ENCODE measurements at places on chromosomes 11 and 22.

- no peak for DNase-seq
Observed at GRCh38 chr11:3123305-3123704, 41.8 kb downstream of the OSBPL5 start.

DNA sequence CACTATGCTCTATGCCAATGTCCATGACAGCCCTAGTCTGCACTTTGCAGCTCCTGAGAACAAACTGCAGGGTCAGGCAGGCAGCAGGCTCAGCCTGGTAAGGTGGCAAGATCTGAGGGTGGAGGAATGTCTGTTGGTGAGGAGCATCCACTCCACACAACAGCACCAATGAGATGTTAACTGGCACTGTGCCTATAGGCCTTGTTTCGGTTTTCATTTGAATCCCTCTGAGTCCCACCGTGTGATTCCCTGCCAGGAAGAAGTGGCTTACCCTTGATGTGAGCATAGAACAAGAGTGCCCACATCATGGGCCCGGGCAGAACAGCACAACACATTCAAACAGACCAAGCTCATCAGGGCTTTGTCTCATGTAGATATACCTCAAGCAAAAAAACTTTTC, 44.1 kb upstream of the CHRM4 start:
- DNase-seq, result no peak

- DNase-seq, result peak; percentile 27
Observed at GRCh38 chr22:30459181-30460052, 12.4 kb downstream of the SEC14L3 start.

- no peak for DNase-seq
Observed at GRCh38 chr11:125943661-125944349, 2.0 kb upstream of the VSIG10L2 start.

DNA sequence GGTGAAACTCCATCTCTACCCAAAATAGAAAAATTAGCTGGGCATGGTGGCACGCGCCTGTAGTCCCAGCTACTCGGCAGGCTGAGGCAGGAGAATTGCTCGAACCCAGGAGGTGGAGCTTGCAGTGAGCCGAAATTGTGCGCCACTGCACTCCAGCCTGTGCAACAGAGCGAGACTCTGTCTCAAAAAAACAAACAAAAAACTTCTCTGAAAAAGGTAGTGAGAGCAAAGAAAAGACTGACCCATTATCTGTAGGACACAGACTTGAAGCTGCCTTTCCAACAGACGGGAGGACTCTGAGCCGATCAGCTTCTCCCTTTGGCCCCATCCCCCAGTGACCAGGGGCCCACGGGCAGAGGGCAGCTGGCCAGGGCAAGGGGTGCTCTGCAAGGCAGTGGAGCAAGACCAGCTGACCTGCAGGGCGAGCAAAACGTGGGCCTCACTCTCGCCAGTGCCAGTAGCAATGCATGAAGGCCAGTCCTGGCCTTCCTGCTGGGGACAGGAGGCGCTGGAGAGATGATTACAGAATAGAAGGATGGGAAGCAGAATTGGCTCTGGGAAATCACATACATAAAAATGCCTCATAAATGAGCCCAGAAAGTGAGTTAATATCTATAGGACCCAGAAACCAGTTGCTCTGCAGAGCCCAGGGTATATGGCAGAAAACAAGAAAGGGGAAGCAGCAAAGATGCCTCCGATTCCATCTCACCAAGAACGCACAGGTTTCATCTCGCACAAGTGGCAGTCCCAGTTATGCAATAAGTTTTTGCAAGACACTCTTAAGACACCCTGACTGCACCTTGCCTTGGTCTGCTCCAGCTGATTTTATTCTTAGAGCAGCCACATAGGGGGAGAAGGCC, 2.8 kb downstream of the EHD1 start:
- no peak for DNase-seq

DNA sequence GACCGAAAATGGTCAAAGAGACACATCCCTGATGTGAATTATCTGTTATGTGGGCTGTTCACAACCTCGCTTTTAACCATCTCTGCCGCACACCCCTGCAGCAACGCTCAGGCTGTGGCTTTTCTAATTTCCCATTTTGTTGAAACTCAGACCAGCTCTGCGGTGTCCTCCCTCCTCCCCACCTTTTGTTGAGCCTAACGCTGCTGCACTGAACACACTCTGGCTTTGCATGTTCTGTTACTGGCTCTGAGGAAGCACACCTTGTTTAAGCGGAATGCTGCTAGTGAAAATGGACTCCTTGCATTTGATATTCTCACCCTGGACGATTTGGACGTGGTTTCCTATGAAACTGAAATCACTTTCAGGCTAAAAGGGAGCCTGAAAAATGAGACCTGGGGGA, 198.5 kb upstream of the MTNR1B start:
- DNase-seq, result no peak

DNA sequence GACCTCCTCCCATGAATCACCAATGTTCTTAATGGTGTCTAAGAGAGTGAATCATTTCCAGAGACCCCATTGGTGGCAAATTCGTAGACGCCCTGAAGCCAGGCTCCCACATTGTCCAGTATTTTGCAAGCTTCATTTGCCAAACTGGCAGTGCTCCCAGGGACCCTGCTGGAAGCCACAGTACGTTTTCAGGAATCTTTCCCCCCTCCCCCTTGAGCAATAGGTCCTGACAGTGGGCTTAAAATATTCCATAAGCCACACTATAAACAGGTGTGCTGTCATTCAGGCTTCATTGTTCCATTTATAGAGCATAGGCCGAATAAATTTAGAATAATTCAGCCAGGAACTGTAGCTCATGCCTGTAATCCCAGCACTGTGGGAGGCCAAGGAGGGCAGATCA, 125.3 kb downstream of the MORC2 start:
- no peak for DNase-seq

GRCh38 chr11:11069841-11070835, 212.3 kb upstream of the ZBED5 start:
- DNase-seq, result no peak

- no peak for DNase-seq
Observed at GRCh38 chr11:57413681-57414080, 13.2 kb downstream of the SLC43A3 start.

DNA sequence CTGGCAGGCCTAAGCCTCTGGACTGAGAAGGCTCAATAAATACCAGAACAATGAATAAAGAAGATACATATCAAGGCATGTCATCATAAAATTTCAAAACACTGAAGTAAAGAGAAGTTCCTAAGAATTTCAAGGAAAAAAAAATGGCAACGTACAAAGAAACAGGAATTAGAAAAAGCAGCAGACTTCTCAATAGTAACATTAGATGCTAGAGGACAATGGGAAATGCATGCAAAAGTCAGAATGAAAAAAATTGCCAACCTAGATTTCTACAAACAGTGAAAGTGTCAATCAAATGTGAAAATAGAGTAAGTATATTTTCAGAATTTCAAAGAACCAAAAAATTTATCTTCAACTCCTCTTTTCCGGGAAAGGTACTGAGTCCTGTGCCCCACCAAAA, 125.0 kb downstream of the KCNC1 start:
- no peak for DNase-seq

DNA sequence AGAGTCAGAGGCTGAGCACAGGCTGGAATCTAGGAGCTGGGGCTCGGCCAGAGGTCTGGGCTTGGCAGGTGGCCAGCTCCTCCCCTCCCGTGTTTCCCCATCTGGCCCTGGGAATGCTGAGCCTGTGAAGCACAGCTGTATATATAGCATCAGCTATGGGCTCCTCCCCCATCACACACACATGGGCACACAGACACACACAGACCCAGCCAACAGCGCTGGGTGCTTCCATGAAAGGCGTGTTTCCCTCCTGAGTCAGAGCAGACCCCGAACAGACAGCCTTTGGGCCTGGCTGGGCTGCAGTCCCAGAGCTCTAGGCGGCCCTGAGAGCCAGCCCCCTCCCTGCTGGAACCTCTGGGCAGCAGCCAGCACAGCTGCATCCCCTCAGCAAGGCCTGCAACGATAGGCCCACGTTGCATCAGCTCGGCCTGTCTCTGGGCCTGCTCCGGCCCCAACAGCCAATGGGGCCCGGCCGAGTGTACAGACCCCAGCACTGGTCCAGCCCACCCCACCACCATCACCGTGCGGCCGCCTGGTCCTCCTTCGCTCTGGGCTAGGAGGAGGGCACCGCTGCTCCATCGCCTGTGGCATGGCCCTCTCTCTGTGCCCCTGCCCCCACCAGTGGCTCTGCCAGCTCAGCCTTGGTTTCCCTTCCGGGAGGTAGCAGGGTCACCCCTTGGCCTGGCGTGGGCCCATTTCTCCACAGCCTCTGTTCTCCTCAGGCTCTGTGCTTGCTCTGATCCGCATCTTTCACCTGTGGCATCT, 7.6 kb upstream of the SERPINH1 start:
- no peak for DNase-seq

GRCh38 chr11:83682611-83682973, 396.4 kb upstream of the CCDC90B start:
- DNase-seq, result no peak

GRCh38 chr11:82216927-82217570, 516.6 kb downstream of the FAM181B start:
- DNase-seq, result no peak

- DNase-seq, result no peak
Observed at GRCh38 chr11:119363081-119363850, 16.8 kb upstream of the MFRP start.

DNA sequence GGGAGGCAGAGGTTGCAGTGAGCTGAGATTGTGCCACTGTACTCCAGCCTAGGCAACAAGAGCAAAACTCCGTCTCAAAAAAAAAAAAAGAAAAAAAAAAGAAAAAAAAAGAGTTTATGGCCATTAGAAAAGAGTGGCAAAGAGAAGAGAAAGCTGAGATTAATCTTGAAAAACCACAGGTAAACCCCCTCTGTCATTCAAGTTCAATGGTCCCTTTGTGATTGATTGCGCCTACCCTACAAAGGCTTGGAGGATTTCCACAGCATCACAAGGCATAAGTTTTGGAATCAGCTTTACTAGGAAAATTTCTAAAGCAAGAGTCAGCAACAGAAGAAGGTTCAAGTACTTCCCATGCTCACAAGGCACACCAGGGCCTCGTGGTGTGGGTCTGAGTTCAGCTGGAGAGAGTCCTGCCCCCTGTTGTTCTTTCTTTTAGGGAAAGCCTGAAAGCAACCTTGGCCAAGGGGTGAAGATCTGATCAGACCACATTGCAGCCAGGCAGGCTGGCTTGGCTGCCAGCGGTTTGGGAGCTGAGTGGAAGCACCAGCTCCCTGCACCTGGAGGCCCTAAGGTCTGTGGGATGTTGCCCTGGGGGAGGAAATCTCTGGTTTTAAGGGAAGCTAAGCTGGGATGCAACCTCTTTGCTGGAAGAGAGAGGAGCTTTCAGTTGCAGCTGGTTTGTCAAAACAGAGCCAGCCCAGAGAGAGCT, 41.8 kb downstream of the SLN start:
- no peak for DNase-seq

GRCh38 chr11:69377029-69377952, 83.3 kb downstream of the MYEOV start:
- no peak for DNase-seq

GRCh38 chr11:8019314-8020243, 32.4 kb downstream of the EIF3F start:
- DNase-seq, result peak; percentile 38
